ENCODE measurements at places on chromosomes 1 and 21. TPM values are rescaled to one million over a fixed set of nuclear protein-coding genes. Genes with fewer than 3 reads are reported as not detected.

The FCER1A gene
- total RNA-seq, result not detected

The CELA2B gene
- total RNA-seq, result not detected

The S100A6 gene
- 5,808 TPM for total RNA-seq

The INSRR gene
- total RNA-seq, result not detected

The RNU1-4 gene
- 2,114 TPM for total RNA-seq

The VCAM1 gene
- 20.8 TPM for total RNA-seq

The MTFR1L gene
- total RNA-seq, result 32.0 TPM

The DHDDS gene
- total RNA-seq, result 52.0 TPM

The CFHR3 gene
- not detected for total RNA-seq

The CYP4A11 gene
- not detected for total RNA-seq

The CYP4Z1 gene
- not detected for total RNA-seq

The OR2L8 gene
- total RNA-seq, result not detected

The HPDL gene
- total RNA-seq, result 0.26 TPM

Measured in bronchial smooth muscle cell (primary cell).